ENCODE measurements at places on chromosomes 2 and 18.
A peak's percentile ranks its signal among the peaks of the same experiment; 100 is the strongest.

GRCh38 chr2:106664669-106665068 lies 177.5 kb downstream of the CD8B2 start:
- no peak for DNase-seq

DNA sequence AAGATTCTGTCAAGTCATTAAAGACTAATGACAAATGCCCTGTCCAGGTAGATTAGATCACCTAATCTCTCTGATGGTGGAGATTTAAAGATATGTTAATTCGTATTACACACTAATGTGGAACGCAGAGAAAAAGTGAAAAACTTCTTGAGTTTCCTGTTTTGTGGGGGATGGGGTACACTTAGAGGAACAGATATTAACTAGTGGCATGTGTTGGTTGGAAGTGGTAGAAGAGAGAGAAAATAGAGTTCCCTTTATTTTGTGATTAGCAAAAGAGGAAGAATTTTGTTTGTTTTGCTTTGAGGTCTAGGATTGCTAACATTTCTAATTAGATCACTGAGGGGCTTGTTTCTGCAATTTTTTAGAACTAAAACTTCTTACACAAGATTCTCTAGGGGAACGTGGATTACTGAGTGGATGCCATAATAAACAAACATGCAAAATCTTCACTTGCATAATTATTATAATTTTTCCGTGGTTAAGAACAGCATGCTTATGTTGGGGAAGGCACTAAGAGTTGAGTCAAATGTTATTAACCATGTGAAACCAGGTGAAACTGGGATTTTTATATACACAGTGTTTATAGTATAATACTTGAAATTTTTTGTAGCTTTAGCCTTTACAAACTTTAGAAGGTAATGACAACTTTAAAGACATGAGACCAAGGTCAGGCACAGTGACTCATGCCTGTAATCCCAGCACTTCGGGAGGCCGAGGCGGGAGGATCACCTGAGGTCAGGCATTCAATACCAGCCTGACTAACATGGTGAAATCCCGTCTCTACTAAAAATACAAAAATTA lies 97.4 kb upstream of the STK17B start:
- peak; percentile 70 for DNase-seq

DNA sequence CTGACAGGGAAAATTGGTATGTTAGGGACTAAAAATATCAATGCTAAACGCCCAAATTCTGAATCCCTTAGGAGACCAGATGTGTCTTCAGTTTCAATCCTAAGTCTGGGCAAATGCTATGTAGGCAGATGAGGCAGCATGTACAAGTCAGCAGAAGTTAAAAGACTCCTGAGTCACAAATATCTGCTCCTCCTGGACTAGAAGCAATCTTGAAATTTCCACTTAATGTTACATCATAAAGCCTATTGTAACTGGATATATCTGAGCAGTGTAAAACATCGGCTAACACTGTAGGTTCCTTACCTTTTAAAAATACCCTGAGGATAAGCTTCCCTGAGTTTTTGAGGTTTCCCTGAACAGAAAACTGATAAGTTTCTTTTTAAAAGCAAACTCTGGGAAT lies 1087.6 kb upstream of the PIK3C3 start:
- peak; percentile 82 for DNase-seq

DNA sequence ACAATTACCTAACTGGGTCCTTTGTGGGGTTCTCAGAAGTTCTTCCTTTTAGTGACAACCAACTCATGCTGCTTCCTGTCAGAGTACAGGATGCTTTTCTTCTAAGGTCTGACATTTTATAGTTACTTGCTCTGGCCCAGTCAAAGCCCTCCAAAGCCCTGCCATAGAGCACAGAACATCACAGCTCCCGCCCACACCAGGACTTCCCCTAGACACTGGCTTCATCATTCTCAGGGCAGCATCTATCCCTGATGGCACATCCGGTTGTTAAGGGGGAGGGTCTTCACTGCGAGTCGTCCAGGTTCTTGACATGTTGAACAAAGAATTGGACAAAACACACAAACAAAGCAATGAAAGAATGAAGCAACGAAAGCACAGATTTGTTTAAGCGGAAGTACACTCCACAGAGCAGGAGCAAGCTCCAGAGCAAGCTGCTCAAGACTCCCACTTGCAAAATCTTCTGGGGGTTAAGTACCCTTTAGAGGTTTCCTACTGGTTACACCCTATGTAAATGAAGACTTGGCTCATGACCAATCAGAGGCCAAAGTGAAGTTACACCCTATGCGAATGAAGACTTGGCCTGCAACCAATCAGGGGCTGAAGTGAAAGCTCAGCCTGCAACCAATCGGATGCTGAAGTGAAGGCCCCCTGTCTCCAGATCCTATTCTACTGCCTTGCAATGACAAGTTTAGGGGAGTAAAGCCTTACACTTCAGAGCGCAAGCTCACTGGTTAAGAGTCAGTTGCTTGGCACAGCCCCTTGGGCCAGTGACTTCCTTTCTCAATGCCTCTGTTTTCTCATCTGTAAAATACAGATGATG lies 79.0 kb downstream of the HDAC4 start:
- no peak for DNase-seq

DNA sequence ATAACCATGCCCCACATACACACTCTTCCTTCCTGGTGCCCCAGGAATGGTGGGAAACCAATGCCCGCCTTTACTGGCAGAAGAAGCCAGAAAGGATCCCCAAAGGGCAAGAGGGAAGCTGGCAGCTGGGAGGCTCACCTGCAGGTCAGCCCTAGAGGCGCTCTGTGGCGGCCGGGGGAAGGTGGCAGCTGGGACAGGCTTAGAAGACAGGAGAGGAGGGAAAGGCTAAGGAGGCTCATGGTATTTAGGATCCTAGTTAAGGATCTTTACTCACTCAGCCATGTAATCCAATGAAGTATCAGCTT lies 23.8 kb downstream of the ADRA2B start:
- DNase-seq: no peak

- DNase-seq: no peak
Observed at GRCh38 chr2:63052411-63053080, 1.9 kb downstream of the OTX1 start.

DNA sequence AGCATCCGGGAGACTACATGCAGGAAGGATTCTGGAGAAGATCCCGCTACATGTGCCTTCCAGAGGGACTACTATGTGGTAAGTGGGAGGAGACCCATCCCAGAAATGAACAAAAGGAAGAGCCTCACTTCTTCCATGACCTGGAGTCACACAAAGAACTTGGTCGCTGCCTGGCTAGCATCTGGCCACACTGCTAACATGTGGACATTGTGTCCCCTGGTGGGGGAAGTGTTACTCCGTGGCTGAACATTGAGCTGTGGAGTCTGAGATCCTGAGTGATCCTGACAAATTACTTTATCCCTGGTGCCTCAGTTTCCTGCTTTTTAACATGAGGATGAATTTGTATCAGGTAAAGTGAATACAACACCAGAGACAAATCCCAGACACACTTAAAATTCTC lies 8.4 kb downstream of the SPP2 start:
- no peak for DNase-seq

- DNase-seq: peak; percentile 18
Observed at GRCh38 chr2:119011162-119011909, 69.3 kb downstream of the MARCO start.

- peak; percentile 87 for DNase-seq
Observed at GRCh38 chr2:169462896-169463695, 16.2 kb upstream of the BBS5 start.

GRCh38 chr2:189146553-189146952 lies 33.0 kb downstream of the COL5A2 start:
- no peak for DNase-seq

DNA sequence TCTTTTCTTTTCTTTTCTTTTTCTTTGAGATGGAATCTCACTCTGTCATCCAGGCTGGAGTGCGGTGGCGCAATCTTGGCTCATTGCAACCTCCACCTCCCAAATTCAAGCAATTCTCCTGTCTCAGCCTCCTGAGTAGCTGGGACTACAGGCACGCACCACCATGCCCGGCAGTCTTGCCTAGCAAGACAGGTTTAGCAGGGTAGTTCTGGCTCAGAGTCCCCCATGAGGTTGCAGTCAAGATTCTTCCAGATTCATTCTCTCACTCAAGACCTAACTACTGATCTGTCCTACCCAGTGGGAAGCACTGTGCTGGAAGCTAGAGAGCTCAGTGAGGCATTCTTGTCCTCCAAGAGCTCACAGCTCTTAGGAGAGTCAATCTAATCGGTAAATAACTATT lies 17.6 kb upstream of the ZAP70 start:
- no peak for DNase-seq

GRCh38 chr2:236499691-236500578 lies 69.7 kb upstream of the ACKR3 start:
- peak; percentile 68 for DNase-seq

GRCh38 chr2:36466135-36466534 lies 110.6 kb downstream of the CRIM1 start:
- no peak for DNase-seq

GRCh38 chr2:237091779-237092436 lies 6.2 kb downstream of the COPS8 start:
- DNase-seq: peak; percentile 47

DNA sequence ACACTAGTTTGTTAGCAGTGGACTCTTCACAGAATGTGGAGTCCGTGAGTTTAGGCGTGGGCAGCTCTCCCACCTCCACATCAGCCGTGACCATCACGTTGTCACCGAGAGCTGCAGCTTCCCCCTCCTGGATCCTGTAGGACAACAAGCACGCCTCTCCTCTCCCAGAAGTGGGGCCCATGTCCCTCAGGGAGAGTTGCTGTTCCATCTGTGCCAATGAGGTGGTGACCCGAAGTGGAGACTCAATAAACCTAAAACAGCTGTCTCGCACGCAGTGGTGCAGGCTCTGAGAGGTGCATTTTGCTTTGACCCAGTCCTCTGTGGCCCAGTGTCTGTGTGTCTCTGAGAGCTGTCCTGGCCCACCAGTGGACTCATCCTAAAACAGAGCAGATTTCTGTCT lies 456.5 kb upstream of the SOX11 start:
- DNase-seq: no peak

DNA sequence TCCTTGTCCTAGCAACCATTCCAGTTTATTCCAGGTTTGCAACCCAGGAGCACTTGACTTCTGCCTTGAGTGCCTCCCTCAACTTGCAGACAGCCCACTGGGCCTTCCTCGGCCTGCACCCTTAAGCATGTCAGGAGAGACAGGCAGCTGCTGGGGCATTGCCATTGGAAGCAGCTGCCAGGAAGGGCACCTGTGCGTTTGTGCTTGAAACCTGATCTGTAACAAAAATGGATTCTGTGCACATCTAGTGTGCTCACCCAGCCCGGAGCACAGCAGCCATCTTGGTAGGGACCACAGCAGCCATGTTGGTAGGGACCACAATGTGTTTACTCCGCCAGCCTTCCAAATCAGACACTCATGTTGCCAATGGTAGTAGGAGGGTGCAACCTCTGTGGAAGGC lies 44.3 kb upstream of the GLI2 start:
- no peak for DNase-seq

GRCh38 chr2:221532641-221533040 lies 39.5 kb downstream of the EPHA4 start:
- DNase-seq: no peak

DNA sequence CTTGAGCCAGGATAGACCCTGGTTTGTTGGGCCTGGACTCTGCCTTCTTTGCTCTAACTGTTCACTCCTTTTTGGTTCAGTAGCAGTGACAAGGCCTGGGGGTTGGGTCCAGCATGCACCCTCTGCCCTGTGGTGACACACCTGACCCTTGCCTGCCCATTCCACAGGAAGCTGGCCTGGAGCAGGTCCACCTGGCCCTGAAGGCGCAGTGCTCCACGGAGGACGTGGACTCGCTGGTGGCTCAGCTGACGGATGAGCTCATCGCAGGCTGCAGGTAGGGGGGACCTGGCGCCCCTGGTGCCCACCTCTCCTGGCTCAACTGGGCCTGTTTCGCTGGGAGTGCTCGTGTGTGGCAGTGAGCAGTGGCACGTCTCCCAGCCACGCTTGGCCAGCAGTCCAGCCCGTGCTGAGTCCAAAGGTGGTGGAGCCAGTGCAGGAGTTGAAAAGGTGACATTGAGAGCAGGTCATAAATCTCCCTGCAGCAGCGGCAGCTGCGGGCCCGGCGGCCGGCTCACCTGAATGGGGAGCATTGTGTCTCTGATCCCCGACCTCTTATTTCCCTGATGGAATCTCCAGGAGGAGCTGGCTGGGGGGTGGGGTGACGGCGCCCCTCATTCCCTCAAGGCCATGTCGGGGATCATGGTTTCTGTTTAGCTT lies 102.6 kb downstream of the DYSF start:
- DNase-seq: no peak

DNA sequence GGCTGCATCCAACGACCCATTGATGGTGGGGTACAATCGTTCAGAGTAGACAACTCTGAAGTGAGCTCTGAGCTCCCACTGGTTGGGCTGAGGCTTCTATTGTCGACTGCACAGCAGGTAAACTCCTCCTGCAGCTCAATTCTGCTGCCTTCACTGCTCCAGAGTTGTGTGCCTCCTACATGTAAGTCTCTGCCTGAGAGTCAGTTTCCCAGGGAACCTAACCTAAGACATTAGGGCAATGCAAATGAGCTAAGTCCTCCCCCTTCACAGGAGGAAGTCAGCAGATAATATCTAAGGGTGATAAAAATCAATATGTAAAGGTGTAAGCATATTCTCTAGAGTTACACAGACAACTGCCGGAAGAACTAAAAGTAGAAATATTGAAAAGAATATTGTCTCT lies 22.5 kb upstream of the ACYP2 start:
- DNase-seq: no peak

GRCh38 chr18:30439174-30439573 lies 603.4 kb downstream of the DSC3 start:
- DNase-seq: no peak

- no peak for DNase-seq
Observed at GRCh38 chr18:8997634-8998033, 104.9 kb upstream of the NDUFV2 start.

DNA sequence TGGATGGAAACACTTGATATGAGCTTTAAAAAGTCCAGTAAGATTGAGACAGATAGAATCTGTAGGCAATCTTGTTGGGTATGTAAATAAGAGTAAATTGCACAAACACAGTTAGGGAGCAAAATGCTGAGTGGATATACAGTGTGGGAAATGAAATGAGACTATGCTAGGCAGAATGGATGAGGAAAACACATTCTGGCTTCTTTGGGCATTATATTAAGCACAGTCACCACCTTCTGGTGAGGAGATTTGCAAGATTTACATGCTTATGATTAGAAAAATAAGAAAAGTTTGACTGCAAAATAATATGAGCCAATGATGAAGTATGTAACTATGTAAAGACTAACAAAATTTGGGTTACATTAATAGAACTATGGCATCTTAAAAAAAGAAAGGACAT lies 2165.0 kb upstream of the CELF4 start:
- DNase-seq: no peak

GRCh38 chr2:39499336-39499735 lies 62.3 kb upstream of the MAP4K3 start:
- DNase-seq: no peak

GRCh38 chr2:54770211-54770610 lies 46.7 kb downstream of the EML6 start:
- DNase-seq: no peak

DNA sequence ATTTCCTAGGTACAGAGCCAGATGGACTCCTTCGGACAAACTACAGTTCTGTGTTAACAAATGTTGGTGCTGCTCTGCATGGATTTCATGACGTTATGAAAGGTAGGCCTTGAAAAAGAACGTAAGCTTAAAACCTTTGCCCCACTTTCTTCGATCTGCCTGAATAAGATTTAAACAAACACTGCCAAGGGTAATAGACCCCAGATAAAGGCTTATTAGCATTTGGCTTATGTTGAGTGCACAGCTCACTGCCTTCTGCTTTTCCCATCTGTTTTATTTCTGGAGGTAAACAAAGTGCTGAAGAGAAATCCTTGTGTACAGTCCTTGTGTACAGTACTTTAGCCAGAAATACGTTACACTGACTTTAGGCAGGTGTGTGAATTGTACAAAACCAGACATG lies 50.0 kb upstream of the STON1 start:
- no peak for DNase-seq

Data from M059J (cell line).